ENCODE measurements at places on chromosomes 12 and 14. TPM values are rescaled to one million over a fixed set of nuclear protein-coding genes. Genes with fewer than 3 reads are reported as not detected.

- no peak for DNase-seq
Observed at GRCh38 chr14:84095681-84096080, 1434.3 kb upstream of the FLRT2 start.

DNA sequence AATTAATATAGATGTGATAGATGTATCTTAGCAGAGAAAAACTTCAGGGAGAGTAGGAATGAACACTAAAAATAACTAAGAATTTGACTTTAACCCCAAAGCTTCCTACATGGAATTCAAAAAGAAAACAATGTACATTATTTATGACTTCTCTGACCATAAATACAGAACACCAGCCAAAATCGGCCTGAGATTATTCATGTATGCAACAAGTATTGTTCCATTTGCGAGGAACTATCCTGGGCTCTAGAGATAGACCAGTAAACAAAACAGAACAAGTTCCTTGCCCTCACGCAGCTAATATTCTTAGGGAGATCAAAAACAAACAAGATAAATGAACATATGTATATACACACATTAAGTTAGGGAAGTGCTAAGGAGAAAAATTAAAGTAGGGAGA is 432.3 kb upstream of the SOX5 start:
- DNase-seq = no peak

GDF11 gene
- total RNA-seq = 6.1 TPM

LRP6 gene
- 29.3 TPM for total RNA-seq

SYNE2 gene
- 35.6 TPM for total RNA-seq

GRCh38 chr12:31035967-31036665 is 37.5 kb upstream of the DDX11 start:
- DNase-seq = no peak

GRCh38 chr12:124812356-124812755 is 51.3 kb downstream of the SCARB1 start:
- DNase-seq = no peak

HOXC12 gene
- not detected for total RNA-seq

DNA sequence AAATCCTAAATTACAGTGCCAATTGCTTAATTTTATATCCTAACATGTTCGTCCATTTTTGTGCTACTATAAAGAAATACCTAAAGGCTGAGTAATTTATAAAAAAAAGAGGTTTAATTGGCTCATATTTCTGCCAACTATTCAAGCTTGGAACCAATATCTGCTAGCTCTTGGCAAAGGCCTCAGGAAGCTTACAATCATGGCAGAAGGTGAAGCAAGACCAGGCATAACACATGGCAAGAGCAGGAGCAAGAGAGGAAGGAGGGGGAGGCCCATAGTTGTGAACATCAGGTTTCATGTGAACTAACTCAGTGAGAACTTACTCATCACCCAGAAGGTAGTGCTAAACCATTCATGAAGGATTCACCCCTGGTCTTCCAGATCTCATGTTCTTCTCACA is 494.3 kb downstream of the CCER1 start:
- no peak for DNase-seq

DNA sequence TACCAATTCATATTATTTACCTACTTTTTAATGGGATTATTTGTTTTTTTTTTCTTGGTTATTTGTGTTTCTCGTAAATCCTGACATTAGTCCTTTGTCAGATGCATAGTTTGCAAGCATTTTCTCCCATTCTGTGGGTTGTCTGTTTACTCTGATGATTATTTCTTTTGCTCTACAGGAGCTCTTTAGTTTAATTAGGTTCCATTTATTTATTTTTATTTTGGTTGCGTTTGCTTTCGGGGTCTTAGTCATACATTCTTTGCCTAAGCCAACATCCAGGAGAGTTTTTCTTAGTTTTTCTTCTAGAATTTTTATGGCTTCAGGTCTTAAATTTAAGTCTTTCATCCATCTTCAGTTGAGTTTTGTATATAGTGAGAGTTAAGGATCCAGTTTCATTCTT is 289.9 kb downstream of the AKAP6 start:
- no peak for DNase-seq

LTB4R gene
- total RNA-seq = 7.9 TPM

OR4N5 gene
- total RNA-seq = not detected

GRCh38 chr12:10716704-10717315 is 6.3 kb downstream of the YBX3 start:
- DNase-seq = no peak

IL22 gene
- total RNA-seq = not detected

CCDC177 gene
- not detected for total RNA-seq

WBP11 gene
- 24.1 TPM for total RNA-seq

DNA sequence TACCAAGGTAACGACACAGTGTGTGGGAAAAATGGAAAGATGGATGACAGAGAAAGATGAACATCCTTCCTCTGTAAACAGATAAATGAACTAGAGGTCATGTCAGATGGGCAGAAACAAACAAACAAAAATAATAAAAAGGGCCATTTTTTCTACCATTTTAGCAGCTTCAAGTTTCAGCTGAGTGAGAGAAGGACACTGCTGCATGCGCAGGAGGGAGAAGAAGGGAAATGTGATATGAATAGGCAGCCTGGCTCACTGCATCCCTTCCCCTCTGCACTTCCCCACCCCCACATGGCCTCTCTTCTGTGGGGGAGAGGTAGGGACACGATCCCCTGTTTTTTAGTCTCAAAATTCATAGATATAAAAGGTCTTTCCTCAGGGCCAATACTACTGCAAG is 492.0 kb downstream of the NELL2 start:
- no peak for DNase-seq

- no peak for DNase-seq
Observed at GRCh38 chr12:64621257-64621942, 11.1 kb downstream of the RASSF3 start.

GRCh38 chr14:31566456-31566855 is 5.3 kb downstream of the NUBPL start:
- no peak for DNase-seq

DNA sequence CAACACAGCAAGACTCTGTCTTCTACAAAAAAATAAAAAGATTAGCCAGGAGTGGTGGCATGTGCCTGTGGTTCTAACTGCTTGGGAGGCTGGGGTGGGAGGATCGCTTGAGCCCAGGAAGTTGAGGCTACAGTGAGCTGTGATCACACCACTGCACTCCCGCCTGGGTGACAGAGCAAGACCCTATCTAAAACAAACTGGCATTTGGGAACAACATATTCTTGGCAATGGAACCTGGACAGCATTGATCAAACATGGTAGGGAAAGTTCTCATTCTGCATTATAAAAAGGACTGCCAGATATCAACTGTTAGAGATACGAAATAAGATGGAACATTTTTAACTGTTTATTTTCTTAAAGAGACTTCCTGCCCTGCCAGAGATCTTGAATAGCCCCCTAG is 81.5 kb downstream of the PPP2R5C start:
- DNase-seq = no peak

- no peak for DNase-seq
Observed at GRCh38 chr12:92297405-92297804, 151.8 kb upstream of the BTG1 start.

DNA sequence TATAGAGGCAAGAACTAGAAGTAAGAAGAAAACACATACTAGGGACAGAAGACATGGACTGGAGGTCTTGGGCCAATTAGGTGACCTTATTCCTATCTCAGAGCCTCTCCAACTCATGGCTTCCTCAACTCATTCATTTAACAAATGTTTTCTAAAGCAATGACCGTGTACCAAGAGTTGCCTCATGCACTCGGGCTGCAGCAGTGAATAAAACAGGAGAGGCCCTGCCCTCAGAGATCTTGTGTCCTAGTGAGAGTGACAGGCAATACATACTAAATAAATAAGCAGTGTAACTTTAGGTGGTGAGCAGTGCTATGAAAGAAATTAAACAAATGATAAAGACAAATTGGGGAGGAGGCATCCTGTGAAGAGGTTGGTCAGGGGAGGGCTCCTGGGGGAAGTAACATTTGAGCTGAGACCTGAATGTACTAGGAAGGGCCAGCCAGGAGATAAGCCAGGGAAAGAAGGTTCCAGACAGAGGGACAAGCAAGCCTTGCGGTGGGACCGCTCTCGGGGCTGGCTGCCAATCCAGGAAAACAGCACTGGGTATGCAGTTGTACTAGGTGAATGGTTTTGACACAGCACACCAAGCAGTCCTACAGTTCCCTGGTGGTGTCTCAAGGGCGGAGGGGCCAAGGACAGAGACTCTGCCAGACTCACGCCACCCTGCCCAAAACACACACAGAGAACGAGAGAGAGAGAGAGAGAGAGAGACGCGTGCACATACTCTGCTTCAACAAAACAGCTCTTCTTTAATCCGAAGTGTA is 1.3 kb downstream of the NINJ2 start:
- DNase-seq = no peak

GRCh38 chr14:21840765-21841164 is 167.1 kb upstream of the OR4E1 start:
- no peak for DNase-seq

- DNase-seq = no peak
Observed at GRCh38 chr12:2366711-2367110, 313.9 kb downstream of the CACNA1C start.

SIX6 gene
- total RNA-seq = not detected

- DNase-seq = no peak
Observed at GRCh38 chr12:44397631-44398030, 478.5 kb downstream of the NELL2 start.

DNA sequence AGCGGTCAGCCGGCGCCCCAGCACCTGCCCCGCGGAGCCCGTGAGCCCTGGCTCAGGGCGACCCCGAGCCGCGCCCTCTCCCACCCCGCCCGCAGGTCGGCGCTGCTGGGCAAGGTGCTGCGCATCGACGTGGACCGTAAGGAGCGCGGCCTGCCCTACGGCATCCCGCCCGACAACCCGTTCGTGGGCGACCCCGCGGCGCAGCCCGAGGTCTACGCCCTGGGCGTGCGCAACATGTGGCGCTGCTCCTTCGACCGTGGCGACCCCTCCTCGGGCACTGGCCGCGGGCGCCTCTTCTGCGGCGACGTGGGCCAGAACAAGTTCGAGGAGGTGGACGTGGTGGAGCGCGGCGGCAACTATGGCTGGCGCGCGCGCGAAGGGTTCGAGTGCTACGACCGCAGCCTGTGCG is 14.4 kb downstream of the HHIPL1 start:
- DNase-seq = no peak

- no peak for DNase-seq
Observed at GRCh38 chr12:21983095-21983494, 41.9 kb upstream of the ABCC9 start.

- DNase-seq = no peak
Observed at GRCh38 chr12:59444932-59445331, 150.9 kb upstream of the SLC16A7 start.

DNA sequence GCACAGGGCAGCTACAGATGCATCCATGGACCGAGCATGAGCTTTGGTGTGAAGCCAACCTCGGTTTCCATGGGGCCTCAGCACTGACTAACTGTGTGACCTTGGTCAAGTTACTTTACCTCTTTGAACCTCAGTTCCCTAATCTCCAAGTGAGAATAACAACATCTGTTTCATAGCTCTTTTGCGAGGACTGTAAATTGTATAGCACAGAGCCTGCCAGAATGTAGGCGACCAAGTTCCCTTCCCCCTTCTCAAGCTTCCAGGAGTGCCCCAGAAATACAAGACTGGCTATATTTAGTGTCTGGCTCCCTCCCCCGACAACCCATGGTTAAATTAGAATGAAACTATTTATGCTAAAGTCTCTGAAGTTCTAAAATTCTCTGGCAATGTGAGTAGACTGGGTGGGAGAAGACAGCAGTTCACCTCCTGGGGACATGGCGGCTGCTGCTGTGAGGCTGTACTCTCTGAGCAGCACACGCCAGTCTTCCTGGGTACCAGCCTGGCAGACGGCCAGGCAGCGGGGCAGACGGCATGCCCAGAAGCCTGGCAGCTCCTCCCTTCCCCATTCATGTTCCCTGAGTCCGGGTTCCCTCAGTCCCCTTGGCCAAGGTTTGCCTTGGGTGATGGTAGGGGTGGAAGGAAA is 22.0 kb upstream of the TMED10 start:
- no peak for DNase-seq

DNA sequence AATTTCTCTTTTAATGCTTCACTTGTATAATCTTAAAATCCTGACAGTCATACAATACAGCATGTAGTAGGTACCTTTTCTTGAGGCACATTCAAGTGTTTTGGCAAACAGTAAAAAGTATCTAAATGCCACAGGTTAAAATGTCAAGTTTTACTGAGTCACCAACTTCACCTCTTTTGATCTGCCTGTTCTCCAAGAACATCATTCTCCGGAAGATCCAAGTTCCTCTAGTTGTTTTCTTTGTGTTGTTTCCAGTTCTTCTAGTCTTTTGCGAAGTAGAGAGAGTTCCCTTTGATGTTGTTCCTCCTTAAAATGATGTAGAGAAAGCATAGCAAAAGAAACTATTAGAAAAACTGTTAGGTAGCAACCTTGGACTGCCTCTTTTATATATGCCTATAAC is 151.1 kb downstream of the CEP83 start:
- DNase-seq = no peak

KLRF1 gene
- not detected for total RNA-seq

DNA sequence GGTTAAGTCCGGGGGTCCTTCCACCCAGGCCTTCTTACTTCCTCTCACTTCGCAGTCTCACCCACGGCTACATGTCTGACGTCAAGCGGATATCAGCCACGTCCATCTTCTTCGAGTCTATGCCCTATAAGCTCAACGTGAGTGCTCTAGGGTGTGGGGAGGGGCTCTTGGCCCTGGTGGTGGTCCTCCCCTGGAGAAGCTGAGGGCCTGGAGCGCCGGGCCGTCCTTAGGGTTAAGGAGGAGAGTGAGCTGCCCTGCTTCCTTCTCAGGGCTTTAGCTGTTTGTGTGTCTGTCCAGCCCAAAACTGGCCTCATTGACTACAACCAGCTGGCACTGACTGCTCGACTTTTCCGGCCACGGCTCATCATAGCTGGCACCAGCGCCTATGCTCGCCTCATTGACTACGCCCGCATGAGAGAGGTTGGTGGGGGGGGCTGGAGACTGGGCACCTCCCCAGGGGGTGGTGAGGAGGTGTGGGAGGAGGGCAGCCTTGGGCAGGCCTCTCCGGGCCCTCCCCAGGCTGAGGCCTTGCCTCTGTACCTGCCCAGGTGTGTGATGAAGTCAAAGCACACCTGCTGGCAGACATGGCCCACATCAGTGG is 2.7 kb downstream of the SHMT2 start:
- DNase-seq = no peak

DNA sequence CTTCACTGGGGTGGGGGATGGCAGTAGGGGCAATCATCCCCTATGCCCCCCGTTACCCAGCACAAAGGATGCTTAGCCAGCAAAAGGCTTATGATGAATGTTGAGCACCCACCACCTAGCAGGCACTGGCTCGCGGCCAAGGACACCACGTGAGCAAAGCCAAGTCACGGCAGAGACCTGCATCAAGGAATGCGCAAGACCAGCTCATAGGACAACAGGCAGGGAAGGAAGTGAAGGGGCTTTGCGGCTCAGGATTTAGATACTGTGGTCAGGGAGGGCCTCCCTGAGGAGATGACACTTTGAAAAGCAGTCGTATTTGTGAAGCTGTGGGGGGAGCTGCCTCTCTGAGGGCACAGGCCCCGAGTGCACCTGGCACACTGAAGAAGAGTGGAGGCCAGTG is 32.8 kb downstream of the SH2B3 start:
- DNase-seq = no peak

DNA sequence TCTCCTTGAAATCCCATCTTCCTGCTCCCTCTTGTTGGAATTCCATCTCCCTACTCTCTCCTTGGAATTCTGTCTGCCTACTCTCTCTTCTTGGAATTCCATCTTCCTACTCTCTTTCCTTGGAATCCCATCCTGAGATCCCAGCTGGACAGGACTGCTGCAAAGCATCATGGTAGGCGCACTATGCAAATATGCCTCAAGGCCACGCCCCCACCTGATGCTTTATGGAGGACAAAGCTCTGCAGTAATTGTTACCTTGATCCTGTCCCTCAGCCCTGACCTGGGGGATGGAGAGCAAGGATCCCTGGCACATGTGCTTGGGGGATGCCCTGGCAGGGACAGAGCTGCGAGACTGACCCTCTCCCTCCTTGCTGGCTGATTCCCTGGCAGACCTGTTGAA is 185.6 kb downstream of the TBX5 start:
- no peak for DNase-seq
